CD4-positive, CD25-positive, alpha-beta regulatory T cell (primary cell): ENCODE measurements at places on chromosomes 3 and 15. TPM values are rescaled to one million over a fixed set of nuclear protein-coding genes. Genes with fewer than 3 reads are reported as not detected.

DNA sequence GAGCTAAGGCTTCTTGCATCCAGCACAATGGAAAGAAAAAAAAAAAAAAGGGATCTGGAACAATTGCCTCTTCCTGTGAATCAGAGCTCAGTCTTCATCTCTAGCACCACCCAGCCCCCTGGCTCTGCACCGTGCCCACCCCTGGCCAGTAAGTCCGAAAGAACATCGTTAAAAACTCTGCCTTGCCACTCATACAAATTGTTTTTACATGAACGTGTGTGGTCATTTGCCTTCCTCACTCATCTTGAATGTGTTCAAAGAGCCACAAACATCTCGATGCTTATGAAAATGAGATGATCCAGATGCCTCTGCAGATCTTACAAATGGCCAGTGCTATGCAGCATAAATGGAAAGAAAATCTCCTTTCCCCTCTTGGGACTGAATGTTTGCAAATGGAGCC is 400.0 kb upstream of the PPP2R3A start:
- no peaks in the 10 kb centered on the region for H3K4me1 ChIP-seq
- no peaks in the 10 kb centered on the region for H3K27me3 ChIP-seq
- H3K4me3 ChIP-seq, result no peak overlapping the region
- H3K27ac ChIP-seq, result no peak overlapping the region

GRCh38 chr3:116033516-116033915 is 410.2 kb downstream of the GAP43 start:
- no peak overlapping the region for H3K27ac ChIP-seq
- H3K4me3 ChIP-seq, result no peak overlapping the region
- no peaks in the 10 kb centered on the region for H3K4me1 ChIP-seq

DNA sequence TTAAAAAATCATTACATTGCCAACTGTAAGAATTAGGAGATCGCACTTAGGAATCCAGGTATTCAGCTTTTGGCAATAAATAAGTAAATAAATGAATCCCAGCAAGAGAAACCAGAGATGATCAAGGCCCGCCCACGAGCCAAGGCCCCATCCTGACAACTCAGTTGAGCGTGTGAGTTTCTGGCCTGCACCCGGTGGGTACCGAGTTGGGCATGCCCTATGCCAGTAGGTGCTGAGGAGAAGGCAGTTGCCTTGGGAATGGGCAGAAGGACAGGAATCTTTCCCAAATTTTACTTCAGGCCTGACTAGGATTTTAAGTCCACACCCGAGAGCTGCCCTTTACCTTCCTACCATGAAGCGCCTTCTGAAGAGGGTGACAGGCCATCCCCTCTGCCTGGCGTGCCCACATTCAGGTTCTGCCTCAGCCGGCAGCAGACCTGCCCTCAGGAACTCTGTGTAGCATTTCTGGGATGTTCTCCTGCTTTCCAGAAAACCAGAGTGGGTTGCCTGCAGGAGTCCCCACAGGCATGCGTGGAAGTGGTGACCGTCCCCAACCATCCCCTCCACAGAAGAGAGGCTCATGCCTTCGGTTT is 99.3 kb upstream of the ALDH1A3 start:
- H3K27me3 ChIP-seq, result no peaks in the 10 kb centered on the region
- no peak for DNase-seq
- H3K36me3 ChIP-seq, result no peaks in the 10 kb centered on the region
- no peak overlapping the region for H3K27ac ChIP-seq
- no peaks in the 10 kb centered on the region for H3K4me1 ChIP-seq

- H3K27me3 ChIP-seq, result no peaks in the 10 kb centered on the region
- no peaks in the 10 kb centered on the region for H3K4me1 ChIP-seq
- H3K36me3 ChIP-seq, result peaks cover 55% of the 10 kb centered on the region
- no peak for DNase-seq
- H3K4me3 ChIP-seq, result no peak overlapping the region
These were observed 58.4 kb downstream of the NME9 start for GRCh38 chr3:138271189-138271794.

DNA sequence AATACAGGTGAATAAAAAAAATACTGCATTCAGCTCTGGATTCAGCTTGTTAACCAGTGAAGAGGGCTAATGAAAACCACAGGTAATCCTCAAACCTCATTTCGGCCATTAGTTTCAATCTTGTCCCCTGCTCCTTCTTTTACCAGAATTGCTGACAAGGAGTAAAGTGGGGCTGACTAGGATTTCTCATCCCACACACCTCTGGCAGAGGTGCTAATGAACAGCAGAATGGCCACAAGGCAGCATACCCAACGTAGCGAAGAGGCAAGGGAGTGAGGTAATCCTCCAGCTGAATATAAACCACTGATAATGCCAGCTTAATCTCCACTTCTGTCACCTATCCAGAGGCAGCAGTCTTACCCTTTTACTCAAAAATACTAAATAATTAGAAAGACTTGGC is 248.8 kb upstream of the CDIN1 start:
- H3K27ac ChIP-seq, result no peak overlapping the region
- no peaks in the 10 kb centered on the region for H3K36me3 ChIP-seq
- DNase-seq, result no peak
- no peak overlapping the region for H3K4me3 ChIP-seq

- no peak for DNase-seq
- no peaks in the 10 kb centered on the region for H3K27me3 ChIP-seq
- no peaks in the 10 kb centered on the region for H3K36me3 ChIP-seq
- H3K4me1 ChIP-seq, result peaks cover 26% of the 10 kb centered on the region
These were observed 27.9 kb downstream of the PLA1A start for GRCh38 chr3:119625451-119626153.

DNA sequence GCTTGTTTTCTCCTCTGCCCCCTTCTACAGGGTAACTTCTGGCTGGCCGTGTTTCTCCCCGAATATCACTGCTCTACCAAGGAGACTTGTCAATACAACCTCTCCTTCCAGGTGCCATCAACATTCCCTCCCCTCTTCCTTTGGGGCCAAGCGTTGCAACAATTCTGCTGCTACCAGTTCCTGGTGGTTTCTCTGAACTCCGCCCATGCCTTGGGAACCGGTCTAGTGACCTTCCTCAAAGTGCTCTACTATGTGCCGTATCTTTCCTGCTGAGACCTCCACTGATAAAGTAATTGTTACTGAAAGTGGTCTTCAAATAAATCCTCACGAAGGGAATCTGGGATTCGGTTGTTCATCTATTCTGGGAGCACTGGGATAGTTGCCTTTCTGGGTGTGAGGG is 26.2 kb downstream of the PCSK6 start:
- H3K4me3 ChIP-seq, result no peak overlapping the region
- no peaks in the 10 kb centered on the region for H3K36me3 ChIP-seq
- no peaks in the 10 kb centered on the region for H3K4me1 ChIP-seq
- no peak overlapping the region for H3K27ac ChIP-seq
- no peak for DNase-seq

- H3K4me1 ChIP-seq, result no peaks in the 10 kb centered on the region
- H3K27ac ChIP-seq, result no peak overlapping the region
- no peak for DNase-seq
These were observed 6.6 kb downstream of the PLSCR5 start for GRCh38 chr3:146598535-146598934.

GRCh38 chr15:59492389-59493377 is 54.7 kb downstream of the FAM81A start:
- no peak overlapping the region for H3K4me3 ChIP-seq
- H3K27me3 ChIP-seq, result no peaks in the 10 kb centered on the region
- H3K36me3 ChIP-seq, result no peaks in the 10 kb centered on the region
- peak; percentile 45 for DNase-seq
- no peak overlapping the region for H3K27ac ChIP-seq

DNA sequence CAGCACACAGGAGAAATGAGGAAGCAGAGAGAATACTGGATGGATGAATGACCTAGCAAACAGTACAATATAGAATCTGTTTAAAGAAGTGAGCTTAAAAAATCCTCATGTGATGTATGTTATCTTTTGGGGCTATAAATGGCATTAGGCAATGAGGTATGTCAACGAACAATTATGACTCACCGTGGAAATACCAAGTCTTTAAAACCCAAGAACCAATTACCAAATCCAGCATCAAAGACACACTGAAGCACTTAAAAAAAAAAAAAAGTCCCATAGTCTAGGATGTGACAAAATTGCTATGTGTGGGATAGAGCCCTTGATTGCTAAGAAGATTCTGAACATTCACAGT is 36.3 kb upstream of the HERC1 start:
- no peak overlapping the region for H3K4me3 ChIP-seq
- no peaks in the 10 kb centered on the region for H3K36me3 ChIP-seq
- H3K27ac ChIP-seq, result no peak overlapping the region
- no peaks in the 10 kb centered on the region for H3K27me3 ChIP-seq
- no peaks in the 10 kb centered on the region for H3K4me1 ChIP-seq

GRCh38 chr15:59644756-59645155 is 12.6 kb downstream of the GTF2A2 start:
- peaks cover 64% of the 10 kb centered on the region for H3K36me3 ChIP-seq
- no peak overlapping the region for H3K4me3 ChIP-seq
- H3K27ac ChIP-seq, result no peak overlapping the region
- H3K27me3 ChIP-seq, result no peaks in the 10 kb centered on the region

GRCh38 chr3:131988209-131988608 is 46.6 kb downstream of the CPNE4 start:
- no peaks in the 10 kb centered on the region for H3K4me1 ChIP-seq
- H3K4me3 ChIP-seq, result no peak overlapping the region
- H3K27ac ChIP-seq, result no peak overlapping the region

DNA sequence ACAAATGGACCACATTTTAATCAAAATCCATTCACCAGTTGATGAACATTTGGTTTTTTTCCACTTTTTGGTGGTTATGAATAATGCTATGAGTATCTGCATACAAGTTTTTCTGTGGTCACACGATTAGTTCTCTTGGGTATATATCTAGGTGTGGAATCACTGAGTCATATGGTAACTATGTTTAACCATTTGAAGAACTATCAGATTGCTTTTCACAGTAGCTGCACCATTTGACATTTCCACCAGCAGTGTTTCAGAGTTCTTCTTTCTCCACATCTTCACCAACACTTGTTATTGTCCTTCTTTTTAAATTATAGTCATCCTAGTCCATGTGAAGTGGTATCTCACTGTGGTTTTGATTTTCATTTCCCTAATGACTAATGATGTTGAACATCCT is 33.3 kb upstream of the ATG7 start:
- no peak overlapping the region for H3K27ac ChIP-seq
- H3K4me3 ChIP-seq, result no peak overlapping the region
- no peaks in the 10 kb centered on the region for H3K27me3 ChIP-seq
- no peak for DNase-seq

DNA sequence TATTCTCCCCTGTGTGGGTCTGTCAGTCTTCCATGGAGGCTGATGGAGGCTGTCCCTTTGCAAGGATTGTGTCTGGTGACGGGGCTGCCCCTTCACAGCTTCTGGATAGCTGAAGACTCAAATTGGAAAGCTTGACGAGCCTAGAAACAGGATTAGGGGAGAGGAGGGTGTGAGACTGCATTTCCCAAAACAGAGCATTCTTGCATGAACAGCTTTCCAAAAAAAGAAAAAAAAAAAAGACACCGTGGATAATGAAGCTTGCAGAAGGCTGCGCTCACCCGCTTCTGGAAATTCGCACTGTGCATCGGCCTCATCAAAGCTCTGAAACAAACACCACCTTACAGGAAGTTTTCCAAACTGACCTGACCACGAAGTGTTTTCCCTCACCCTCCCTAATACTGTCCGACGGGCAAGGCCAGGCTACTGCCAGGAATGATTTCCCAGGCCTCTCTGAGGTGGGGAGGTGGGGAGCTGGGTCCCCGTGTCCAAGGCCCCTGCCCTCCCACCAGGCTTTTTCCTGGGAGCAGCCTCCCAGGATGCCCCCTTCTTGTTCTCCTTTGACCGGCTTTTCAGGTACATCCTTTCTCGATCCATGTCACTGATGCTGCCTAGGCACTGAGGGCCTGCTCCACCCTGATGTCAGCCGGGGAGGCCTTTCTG is 24.9 kb upstream of the MUC4 start:
- H3K4me1 ChIP-seq, result no peaks in the 10 kb centered on the region
- no peaks in the 10 kb centered on the region for H3K27me3 ChIP-seq
- H3K36me3 ChIP-seq, result no peaks in the 10 kb centered on the region
- no peak overlapping the region for H3K4me3 ChIP-seq
- no peak for DNase-seq

DNA sequence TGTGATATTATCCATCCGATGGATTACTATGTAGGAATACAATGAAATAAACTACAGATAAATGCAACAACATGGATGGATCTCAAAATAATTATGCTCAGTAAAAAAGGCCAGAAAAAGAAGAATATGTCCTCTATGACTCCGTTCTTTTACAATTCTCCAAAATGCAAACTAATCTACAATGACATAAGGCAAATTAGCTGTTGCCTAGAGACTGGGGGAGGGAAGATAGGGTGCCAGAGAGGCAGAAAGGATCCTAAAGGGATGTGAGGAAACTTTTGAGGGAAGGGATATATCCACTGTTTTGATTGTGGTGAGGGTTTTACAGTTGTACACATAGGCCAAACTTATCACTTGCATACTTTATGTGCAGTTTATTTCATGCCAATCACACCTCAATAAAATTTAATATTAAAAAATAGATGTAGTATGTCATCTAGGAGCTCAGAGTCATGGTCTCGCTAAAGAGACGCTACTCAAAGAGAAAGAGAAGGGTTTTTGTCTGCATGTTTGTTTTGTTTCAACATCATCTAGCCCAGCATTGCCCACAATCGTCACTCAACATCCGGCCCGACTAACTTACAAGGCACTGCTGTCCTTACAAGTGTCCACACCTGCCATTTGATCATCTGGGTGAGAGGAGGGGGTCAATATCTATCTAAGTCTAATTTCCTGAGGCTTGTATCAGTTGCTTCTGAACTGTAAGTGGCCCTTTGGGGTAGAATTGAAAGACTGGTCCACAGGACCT is 29.5 kb downstream of the HES1 start:
- H3K4me3 ChIP-seq, result no peak overlapping the region
- H3K36me3 ChIP-seq, result no peaks in the 10 kb centered on the region
- DNase-seq, result no peak
- peaks cover 22% of the 10 kb centered on the region for H3K27me3 ChIP-seq
- no peak overlapping the region for H3K27ac ChIP-seq

The RPS17 gene
- polyA plus RNA-seq, result 1,597 TPM

The ZNF860 gene
- polyA plus RNA-seq, result not detected

The ASB14 gene
- polyA plus RNA-seq, result 0.28 TPM

The FBXO40 gene
- polyA plus RNA-seq, result 0.18 TPM

The SMCO1 gene
- not detected for polyA plus RNA-seq

The ABI3BP gene
- polyA plus RNA-seq, result not detected

The CCDC54 gene
- polyA plus RNA-seq, result not detected

The REC114 gene
- not detected for polyA plus RNA-seq

The GCSAM gene
- polyA plus RNA-seq, result 8.1 TPM
